ENCODE measurements at places on chromosomes 1 and 21. TPM values are rescaled to one million over a fixed set of nuclear protein-coding genes. Genes with fewer than 3 reads are reported as not detected.

DNA sequence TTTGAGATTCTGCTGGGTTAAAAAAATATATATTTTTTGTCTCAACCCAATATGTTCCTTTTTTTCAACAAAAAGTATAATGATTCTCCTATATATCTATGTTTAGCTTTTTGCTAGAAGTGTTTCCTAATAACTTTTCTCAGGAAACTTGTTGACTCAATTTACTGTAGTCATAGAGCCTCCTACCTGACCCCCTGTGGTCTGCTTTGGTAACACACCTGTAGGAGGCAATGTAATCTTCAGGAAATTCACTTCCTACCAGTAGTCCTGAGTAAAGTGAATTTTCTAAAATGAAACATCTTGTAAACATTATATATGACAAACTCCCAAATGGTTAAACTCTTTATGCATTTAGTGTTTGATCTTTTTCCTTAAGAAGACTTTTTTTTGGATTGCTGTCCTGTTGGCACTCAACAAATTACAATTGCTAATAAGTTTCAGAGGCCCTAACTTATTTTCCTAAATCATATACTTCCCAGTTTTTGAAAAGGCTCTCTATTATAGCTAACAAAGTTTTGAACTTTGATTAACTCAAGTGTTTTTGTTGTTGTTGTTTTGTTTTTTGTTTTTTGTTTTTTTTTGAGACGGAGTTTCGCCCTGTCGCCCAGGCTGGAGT is 118.3 kb downstream of the OLFML2B start:
- no peaks in the 10 kb centered on the region for H3K36me3 ChIP-seq
- no peak overlapping the region for H3K27ac ChIP-seq
- no peak overlapping the region for H3K4me3 ChIP-seq
- no peak for DNase-seq

Gene F5
- 155 TPM for total RNA-seq

Gene COL24A1
- 0.28 TPM for total RNA-seq

Gene TEX50
- not detected for total RNA-seq

DNA sequence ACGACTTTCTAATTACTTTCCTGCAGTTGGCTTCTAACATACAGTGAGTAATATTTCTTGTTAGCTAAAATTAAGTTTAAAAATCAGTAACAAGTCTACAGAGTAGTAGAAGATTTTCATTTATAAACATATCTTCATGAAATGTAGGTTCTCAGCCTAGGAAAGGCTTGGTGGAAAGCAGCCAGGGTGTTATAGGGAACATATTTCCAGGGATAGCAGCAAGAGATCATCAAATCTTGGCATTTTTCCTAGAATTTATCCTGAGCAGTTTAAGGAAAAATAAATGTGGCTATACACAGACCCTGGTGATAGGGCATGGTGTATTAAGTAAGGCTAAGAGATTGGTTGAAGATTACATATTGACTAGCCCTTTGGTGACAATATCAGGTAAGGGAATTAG is 203.5 kb upstream of the NEGR1 start:
- no peak overlapping the region for H3K4me3 ChIP-seq
- no peak for DNase-seq
- no peak overlapping the region for H3K27ac ChIP-seq
- H3K4me1 ChIP-seq = no peaks in the 10 kb centered on the region
- H3K36me3 ChIP-seq = no peaks in the 10 kb centered on the region
- H3K27me3 ChIP-seq = no peaks in the 10 kb centered on the region

Gene ADCY10
- total RNA-seq = 0.89 TPM

Gene USP48
- 30.5 TPM for total RNA-seq

DNA sequence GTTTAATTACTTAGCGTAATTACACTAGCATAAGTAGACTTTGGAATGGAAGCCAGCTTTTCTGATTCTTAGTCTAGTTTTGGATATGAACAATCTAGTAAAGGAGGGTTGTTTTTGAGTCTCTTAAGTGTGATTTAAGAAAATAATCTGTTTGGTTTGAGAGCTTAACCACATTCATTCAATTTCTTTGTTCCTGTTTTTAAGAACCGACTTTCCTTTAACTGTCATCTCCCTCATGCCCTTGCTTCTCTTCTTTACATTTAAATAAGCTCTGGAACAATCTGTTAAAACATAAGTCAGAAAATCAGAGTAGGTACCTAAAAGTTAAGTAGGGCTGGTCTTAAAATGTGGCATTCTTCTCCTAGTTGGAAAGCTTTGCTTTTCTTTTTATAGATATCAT is 27.7 kb downstream of the CDC42 start:
- H3K36me3 ChIP-seq = no peaks in the 10 kb centered on the region
- H3K4me1 ChIP-seq = peaks cover 2% of the 10 kb centered on the region
- H3K27ac ChIP-seq = no peak overlapping the region
- DNase-seq = no peak
- no peak overlapping the region for H3K4me3 ChIP-seq
- H3K27me3 ChIP-seq = no peaks in the 10 kb centered on the region

- H3K27me3 ChIP-seq = no peaks in the 10 kb centered on the region
- no peak for DNase-seq
- no peak overlapping the region for H3K27ac ChIP-seq
- H3K4me3 ChIP-seq = no peak overlapping the region
- H3K4me1 ChIP-seq = no peaks in the 10 kb centered on the region
Measured at GRCh38 chr1:193308438-193308837, 122.0 kb upstream of the B3GALT2 start.

Gene OR2L8
- total RNA-seq = 0.08 TPM

Gene FALEC
- total RNA-seq = not detected

Gene KCNJ15
- total RNA-seq = 0.61 TPM

DNA sequence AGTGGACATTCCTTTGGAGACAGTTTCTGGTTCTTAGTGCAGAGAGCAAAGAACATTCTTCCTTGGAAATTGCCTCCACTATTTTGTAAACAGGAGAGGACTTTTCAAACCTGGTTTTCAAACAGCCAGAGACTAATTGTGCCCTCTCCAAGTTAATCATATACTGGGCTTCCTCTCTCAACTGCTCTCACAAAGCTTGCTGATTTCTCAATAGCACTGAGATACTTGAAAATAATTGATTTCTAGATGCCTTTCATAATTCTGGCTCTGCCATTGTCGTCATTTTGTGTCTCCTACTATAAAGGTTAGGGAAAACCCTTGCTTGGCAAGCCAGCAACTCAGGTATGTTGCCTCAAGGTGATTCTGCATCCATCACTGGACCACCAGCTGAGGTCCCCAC is 56.0 kb downstream of the KCNJ15 start:
- no peaks in the 10 kb centered on the region for H3K27me3 ChIP-seq
- peaks cover 41% of the 10 kb centered on the region for H3K4me1 ChIP-seq
- peak overlapping the region; percentile 23 for H3K27ac ChIP-seq
- H3K36me3 ChIP-seq = no peaks in the 10 kb centered on the region
- DNase-seq = no peak

DNA sequence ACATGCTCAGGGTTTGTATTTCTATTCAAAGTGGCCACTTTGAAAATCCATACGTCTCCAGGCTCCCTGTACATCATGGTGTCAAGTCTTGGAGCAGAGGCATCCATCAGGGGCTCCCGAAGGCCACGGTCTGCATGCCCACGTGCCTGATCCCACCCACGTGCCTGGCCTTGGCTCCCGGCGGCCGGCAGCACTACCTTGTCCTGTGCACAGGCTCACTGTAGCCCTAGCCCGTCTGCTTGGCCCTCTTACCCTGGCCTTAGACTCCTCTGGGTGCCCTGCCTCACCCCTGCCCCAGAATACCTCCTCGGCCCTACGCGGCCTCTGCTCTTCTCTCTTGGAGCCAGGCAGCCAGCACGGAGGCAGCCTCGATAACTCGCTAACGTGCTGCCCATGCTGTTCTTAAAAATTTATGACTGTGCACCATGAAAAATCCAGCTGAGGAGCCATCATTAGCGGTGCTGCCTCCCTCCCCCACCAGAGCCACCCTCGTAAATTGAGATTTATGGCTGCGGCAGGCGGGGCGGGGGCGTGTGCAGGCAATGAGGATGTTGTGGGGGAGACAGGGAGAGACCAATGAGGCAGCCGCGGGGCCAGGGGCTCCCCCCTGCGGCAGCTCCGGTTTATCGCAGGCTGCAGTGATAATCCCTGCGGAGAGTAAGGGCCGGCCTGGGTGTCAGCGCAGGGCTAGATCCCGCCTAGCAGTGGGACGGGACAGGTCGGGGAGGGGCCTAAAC is 24.6 kb downstream of the DMAP1 start:
- H3K27me3 ChIP-seq = no peaks in the 10 kb centered on the region
- peak; percentile 61 for DNase-seq
- no peak overlapping the region for H3K27ac ChIP-seq
- no peaks in the 10 kb centered on the region for H3K4me1 ChIP-seq

GRCh38 chr1:217484871-217485270 is 146.0 kb downstream of the GPATCH2 start:
- no peaks in the 10 kb centered on the region for H3K36me3 ChIP-seq
- no peak overlapping the region for H3K27ac ChIP-seq
- H3K27me3 ChIP-seq = no peaks in the 10 kb centered on the region
- H3K4me1 ChIP-seq = no peaks in the 10 kb centered on the region

Gene TMEM81
- total RNA-seq = 0.98 TPM

Gene LCE2B
- total RNA-seq = not detected

DNA sequence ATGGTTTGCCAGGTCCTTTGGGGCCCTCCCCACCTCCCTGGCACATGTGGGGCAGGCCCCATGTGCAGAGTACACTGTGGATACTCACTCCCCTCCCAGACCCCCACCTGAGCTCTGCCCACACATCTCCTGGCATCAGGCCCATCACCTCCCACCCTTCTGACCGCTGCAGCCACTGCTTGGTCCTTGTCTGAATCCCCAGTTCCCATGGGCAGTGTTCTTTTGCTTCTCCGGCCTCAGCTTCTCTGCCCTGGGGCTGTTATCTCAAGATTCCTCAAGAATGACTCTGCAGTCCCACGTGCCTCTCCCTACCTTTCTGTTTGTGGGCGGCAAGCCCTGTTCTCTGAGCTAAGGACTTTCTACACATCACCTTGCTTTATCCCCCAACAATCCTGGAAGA is 187.7 kb upstream of the EDN2 start:
- no peaks in the 10 kb centered on the region for H3K27me3 ChIP-seq
- H3K4me3 ChIP-seq = no peak overlapping the region
- H3K4me1 ChIP-seq = peaks cover 5% of the 10 kb centered on the region
- no peak overlapping the region for H3K27ac ChIP-seq
